A673 (cell line): ENCODE measurements at places on chromosomes 7 and 10.

- no peak for DNase-seq
These were observed 65.7 kb downstream of the NXPH1 start for GRCh38 chr7:8499128-8499527.

- DNase-seq: no peak
These were observed 21.9 kb upstream of the CFAP46 start for GRCh38 chr10:132964231-132964630.

- no peak for DNase-seq
These were observed 594 bp downstream of the ZNF503 start for GRCh38 chr10:75400771-75401568.

DNA sequence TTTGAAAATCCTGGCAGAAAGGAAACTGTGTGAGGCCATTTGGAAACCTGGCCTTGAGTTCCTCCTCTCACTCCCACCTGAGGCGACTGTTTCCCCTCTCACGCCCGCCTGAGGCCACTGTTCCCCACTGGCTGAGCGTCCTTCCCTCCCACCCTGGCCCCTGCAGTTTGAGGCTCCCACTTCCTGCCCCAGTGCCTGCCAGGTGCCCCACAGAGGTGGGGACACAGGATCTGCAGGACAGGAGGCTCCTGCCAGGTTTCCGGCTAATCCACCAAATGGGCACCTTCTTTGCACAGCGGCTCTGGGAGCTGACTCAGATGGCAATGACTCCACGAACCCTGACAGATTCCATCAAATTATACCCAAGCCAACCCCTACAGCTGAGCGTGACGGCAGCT, 24.3 kb upstream of the LARP4B start:
- DNase-seq: no peak

- no peak for DNase-seq
These were observed 423.9 kb downstream of the GLRX3 start for GRCh38 chr10:130560116-130560515.

- DNase-seq: no peak
These were observed 41.2 kb upstream of the AKR1E2 start for GRCh38 chr10:4784667-4785333.

DNA sequence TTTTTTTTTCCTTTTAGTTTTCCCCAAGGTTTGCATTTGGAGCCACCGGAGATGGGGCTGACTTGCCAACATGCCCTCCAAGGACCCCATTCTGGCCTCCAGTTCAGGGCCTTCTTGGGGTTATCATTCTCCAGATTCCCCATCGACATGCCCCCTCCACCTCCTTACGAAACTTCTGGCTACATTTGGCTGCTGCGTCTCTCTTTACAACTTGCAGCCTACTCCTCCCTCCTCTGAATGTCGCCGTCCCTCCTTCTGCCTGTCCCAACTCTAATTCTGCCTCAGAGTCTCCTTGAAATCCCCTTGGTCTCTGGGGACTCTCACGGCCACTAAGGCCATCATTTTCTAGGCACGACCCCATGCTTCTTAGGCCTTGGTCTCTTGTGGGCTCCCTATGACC, 72.2 kb upstream of the PODXL start:
- no peak for DNase-seq

GRCh38 chr7:98982686-98983085, 104.4 kb downstream of the TRRAP start:
- no peak for DNase-seq

DNA sequence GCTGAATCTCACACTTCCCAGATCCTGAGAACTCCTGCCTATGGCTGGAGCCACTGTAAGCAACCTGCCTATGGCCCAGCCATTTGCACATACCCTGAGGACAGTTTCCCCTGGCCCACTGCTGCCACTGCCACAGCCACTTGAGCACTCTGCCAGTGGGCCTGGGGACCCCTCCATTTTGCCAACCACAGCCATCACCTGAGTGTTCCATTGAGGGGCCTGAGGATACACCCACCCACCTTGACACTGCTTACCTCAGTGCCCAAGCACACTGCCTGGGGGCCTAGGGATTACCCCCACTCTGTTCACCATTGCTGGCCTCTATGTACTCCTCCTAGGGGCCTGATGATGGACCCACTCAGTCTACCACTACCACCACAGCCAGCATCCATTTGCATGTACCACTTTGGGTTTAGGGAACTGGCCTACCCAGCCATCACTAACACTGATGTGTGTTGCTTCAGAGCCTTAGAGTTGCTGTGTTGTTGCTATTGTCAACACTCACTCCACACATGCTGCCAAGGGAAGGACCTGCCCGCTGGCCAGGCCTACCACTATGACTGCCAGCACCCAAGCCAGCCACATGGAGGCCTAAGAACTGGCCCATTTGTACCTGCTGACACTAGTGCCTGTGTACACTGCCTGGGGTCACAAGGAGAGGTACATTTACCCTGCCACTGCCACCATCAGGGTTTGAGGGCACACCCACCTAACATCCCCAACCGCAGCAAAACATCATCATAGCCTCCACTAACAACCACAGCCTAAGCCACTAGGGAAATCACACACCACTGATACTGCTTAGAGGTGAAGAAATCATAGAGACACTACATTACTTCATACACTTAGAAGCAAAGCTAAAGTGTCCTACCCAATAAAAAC, 45.9 kb upstream of the ANTXRL start:
- DNase-seq: no peak

GRCh38 chr7:18993933-18994668, 123.3 kb downstream of the TWIST1 start:
- no peak for DNase-seq

DNA sequence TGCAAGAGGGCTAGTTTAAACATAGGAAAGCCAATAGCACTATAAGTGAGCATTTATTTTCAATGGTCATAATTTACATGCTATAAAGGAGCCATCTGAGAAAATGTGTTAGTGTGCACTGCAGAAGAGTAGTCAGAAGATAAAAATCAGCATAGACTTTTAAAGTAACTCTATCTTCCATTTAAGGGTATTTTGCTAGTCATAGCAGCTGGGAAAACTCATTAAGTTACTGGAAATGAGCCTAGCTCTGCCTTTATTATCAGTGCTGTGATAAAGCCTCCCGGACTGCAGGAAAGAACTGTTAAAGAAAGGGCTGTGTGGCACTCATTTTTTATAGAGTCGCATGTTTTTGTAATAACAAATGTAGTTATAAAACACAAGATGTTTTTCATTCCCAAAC, 825.8 kb upstream of the POM121L12 start:
- no peak for DNase-seq

GRCh38 chr10:43195557-43195956, 57.3 kb downstream of the CSGALNACT2 start:
- DNase-seq: no peak

GRCh38 chr7:145884716-145885514, 231.7 kb upstream of the CNTNAP2 start:
- DNase-seq: no peak

- DNase-seq: no peak
These were observed 411.9 kb upstream of the SHH start for GRCh38 chr7:156223935-156224832.

- no peak for DNase-seq
These were observed 8.3 kb upstream of the DENND10 start for GRCh38 chr10:119095640-119096039.

- DNase-seq: no peak
These were observed 20.4 kb upstream of the LIMK1 start for GRCh38 chr7:74063223-74063641.

DNA sequence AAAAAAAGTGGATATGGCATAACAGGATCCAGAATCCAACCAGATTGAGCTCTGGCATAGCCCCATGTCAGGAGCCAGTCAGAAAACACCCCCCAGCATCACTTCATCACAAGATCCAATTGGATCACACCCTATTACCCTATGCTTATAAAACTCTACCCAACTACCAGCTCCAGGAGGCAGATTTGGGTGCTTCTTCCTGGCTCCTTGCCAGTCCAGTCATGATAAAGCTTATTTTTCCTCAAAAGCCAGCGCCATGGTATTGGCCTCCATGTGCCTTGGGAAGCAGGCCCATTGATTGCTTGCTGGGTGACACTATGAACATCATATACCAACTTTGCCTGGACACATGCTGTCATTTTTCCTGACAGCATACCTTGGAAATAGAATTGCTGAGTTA, 281.4 kb upstream of the MKLN1 start:
- DNase-seq: no peak

- DNase-seq: no peak
These were observed 538.7 kb downstream of the TFEC start for GRCh38 chr7:115491744-115492380.
